ENCODE measurements at places on chromosomes 6 and 20. TPM values are rescaled to one million over a fixed set of nuclear protein-coding genes. Genes with fewer than 3 reads are reported as not detected.

EDN3 gene
- total RNA-seq = not detected

SMAP1 gene
- 21.0 TPM for total RNA-seq

SPTLC3 gene
- total RNA-seq = 37.4 TPM

RWDD2A gene
- 1.3 TPM for total RNA-seq

All from LHCN-M2 (cell line).